ENCODE measurements at places on chromosomes 16 and 17.
A peak's percentile ranks its signal among the peaks of the same experiment; 100 is the strongest.

DNA sequence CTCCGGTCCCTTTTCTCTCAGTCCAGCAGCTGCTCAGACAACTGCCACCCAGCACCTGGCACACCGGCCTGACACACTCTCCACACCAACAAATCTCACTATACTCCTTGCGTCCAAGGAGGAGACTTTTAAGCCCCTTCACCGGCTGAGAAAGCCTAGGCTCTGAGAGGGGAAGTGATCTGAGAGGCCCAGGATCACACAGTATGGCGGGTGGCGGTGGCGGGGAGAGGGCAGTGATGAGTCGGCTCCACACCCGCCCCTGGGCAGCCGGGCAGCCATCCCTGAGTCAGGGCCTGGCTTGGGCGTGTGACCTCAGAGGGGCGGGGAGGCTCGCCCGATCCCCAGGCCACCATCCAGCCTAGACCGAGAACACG is 569 bp downstream of the FLII start:
- DNase-seq = no peak

- DNase-seq = no peak
Observed at GRCh38 chr17:76404256-76404655, 19.8 kb downstream of the SPHK1 start.

GRCh38 chr17:66076546-66077190 is 115.3 kb downstream of the CEP112 start:
- no peak for DNase-seq

- DNase-seq = no peak
Observed at GRCh38 chr17:45668316-45668715, 115.8 kb upstream of the CRHR1 start.

- DNase-seq = no peak
Observed at GRCh38 chr16:56747486-56748045, 17.6 kb downstream of the NUP93 start.

DNA sequence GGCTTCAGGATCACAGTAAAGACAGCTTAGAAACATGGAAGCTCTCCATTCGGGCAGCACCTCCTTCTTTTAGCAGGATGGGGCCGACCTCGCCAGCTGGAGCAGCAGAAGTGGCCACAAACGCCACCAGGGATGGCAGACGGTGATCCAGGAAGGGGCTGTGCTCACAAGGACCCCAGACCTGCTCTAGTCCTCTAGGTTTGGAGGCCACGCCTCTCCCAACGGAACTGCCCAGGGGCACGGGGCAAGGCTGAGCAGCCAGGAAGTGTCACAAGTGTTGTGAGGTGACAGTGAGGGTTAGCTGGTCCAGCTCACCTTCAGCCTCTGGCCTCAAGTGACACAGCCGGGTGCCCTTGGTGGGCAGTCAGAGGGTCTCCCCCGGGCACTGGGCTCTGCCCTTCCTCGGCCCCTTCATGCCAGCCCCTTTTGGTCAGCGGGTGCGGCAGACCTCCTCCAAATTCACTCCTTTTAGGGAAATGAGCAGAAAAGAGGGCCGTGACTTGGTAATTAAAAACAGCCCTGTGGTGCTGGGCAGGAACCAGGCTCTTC is 20.4 kb downstream of the CEP295NL start:
- no peak for DNase-seq

- DNase-seq = peak; percentile 15
Observed at GRCh38 chr16:1871974-1872635, at the start of gene MEIOB. MEIOB (minus strand) TSS chr16:1872164; CDS start chr16:1868175, 3,989 bp downstream.

DNA sequence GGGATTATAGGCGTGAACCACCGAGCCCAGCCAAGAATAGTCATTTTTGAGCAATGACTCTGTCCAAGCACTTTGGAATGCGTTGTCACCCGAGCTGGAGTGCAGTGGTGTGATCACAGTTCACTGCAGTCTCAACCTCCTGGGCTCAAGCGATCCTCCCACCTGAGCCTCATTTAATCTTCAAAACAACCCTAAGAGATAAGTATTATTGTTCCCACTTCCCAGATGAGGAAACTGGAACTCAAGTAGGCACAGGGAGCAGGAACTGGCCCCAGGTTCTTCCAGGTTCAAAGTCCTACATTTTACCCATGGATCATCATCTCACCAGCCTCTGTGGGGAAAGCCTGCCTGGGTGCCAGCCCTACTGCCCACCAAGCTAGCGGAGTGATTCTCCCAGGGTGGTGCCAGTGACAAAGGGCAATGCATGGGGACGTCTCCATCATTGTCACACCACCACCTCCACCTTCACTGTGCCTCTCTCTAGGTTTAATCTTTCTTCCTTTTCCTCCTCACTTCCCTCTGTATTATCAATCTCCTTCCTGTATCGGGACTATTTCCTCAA is 11.3 kb upstream of the RNF157 start:
- no peak for DNase-seq

- no peak for DNase-seq
Observed at GRCh38 chr17:79930877-79931816, 91.9 kb upstream of the CBX4 start.

GRCh38 chr17:78383725-78384471 is 5.4 kb downstream of the PGS1 start:
- DNase-seq = no peak

DNA sequence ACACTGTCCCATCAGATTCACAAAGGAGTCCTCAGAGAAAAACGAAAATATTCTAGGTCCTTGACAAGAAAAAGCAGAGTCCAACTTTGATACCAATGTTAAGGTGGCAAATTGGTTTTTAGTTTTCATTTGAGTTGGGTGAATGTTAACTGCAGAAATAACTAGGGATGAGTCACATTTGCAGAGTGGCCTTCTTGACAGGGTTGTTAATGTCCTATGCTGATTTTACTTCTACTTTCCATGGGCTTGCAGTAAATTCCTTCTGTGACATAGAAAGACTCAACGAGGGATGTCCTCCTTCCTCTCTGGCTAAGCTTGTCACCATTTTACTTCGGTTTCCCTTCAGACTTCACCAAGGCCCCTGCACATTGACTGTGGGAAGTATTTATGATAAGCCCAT is 47.2 kb upstream of the ICAM2 start:
- DNase-seq = no peak

GRCh38 chr16:76235025-76235424 is 42.2 kb upstream of the CNTNAP4 start:
- DNase-seq = no peak

DNA sequence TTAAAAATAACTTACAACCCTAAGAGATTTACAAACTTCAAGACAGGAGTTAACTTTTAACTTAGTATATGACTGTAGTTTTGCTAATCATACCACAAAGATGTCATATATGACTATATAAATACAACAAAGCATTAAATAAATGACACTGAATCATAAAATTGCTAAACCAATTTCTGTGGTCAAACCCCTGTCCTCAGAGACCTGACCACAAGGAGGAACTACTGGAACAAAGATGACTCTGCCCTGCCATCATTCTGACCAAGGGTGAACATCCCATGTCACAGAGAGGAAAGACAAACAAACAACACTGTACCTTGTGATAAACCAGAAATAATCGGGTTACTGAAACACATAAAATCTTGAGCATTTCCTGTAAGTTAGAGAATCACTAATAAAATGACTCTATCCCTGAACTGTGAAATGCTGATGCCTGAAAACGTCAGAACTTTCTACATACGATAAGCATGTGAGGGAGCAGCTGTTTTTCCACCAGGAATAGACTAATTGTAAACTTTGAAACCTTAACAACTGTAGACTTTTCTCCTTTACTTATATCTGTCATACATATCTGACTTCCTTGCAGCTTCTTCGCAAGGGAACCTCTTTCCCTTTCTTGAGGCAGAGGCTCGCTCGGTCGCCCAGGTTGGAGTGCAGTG is 47.9 kb downstream of the WDR59 start:
- peak; percentile 83 for DNase-seq

DNA sequence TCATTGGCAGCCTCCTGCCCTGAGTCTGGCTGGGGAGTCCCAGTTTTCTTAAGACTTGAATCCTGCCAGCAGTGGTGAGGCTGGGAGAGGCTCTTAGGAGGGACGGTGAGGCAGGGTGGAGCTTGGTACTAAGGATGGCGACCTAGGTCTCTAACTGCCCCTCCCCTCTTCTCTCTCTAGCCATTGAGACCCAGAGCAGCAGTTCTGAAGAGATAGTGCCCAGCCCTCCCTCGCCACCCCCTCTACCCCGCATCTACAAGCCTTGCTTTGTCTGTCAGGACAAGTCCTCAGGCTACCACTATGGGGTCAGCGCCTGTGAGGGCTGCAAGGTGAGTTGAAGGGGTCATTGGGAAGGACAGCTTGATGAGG is 16.4 kb downstream of the GJD3 start:
- DNase-seq = no peak

GRCh38 chr17:61458421-61459141 is 6.4 kb downstream of the TBX4 start:
- DNase-seq = no peak

- DNase-seq = no peak
Observed at GRCh38 chr16:24381470-24382118, 125.5 kb downstream of the CACNG3 start.

GRCh38 chr17:42950044-42950783 is 14.0 kb downstream of the AARSD1 start:
- no peak for DNase-seq

DNA sequence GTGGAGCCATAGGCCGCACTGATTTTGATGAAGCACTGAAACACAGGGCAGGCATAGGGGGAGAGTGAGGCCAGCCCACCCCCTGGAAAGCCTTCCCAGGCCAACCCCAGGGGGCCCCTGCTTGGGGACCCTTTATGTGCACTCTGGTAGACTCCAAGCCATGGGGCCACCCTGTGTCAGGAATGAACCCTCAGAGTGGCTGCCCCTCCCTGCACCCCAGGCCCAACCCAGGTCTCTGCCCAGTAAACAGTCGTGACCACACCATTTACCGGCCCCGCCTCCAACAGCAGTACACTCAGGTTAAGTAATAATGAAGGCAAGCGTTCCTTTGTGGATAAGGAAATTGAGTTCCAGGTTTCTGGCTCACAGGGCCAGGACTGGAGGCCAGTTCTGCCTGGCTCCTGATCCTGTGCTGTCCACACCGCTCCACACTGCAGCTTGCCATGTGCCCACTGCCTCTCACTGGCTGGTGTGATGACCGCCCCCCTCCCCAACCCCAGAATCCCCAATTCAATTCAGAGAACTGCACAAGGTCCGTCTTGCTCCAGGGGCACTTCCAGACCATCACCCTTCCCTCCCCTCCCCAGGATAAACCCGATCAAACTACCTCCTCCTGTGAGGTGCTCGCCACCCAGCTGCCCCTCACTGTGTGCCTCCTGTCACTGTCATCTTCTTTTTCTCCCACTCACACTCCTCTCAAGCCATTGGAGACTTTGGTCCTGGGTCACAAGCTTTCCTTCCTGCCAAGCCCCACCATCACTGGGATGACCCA is 13.6 kb downstream of the PIMREG start:
- DNase-seq = no peak

GRCh38 chr16:89921702-89922476 is 1.3 kb upstream of the TUBB3 start:
- no peak for DNase-seq

DNA sequence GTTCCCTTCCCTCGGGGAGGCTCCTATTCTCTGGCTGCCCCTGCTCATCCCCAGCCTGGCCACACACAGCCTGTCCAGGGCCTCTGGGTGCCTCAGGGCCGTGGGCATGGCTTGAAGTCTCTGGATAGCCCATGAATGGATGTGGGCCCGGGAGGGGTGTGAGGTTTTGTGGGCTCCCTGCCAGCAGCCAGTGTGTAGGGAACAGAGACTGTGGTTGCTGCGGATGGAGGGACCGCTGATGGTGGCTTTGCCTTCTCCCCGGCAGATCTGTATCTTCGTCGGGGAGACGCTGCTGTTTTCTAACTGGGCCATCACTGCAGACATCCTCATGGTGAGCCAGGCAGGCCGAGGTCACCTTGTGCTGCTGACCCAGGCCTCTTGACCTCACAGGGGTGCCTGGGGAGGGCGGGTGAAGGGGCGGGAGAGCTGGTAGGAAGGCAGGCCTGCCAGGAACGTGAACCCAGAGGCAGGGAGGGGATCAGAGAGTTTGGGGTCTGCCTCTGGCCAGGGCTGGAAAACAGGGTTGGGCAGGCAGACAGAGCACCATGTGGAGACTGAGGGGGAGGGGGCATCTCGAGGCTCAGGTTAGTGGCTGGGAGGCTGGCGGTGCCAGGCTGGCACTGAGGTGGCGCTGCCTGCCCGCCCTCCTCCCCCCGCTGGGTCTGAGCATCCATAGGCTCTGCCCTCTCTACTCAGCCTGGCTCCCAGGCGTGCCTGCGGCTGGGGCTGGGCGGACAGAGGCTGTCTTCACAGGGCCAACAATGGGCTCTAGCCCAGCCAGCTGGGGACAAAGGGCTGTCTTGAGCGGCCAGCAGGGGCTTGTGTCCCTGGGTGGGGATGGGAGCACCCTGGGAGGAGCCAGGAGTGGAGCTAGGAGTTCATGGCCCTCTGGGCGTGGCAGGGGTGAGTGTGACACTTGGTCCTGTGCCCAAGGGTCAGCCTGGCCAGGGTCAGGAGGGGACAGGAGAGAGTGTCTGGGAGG is 21.4 kb downstream of the MYBBP1A start:
- no peak for DNase-seq
